Right cardiac atrium (tissue), 5 donors: ENCODE measurements at places on chromosomes 1 and 21. TPM values are rescaled to one million over a fixed set of nuclear protein-coding genes. Genes with fewer than 3 reads are reported as not detected.

The TMEM53 gene
- total RNA-seq: 12.0 TPM

The S1PR1 gene
- 59.6 TPM for total RNA-seq

DNA sequence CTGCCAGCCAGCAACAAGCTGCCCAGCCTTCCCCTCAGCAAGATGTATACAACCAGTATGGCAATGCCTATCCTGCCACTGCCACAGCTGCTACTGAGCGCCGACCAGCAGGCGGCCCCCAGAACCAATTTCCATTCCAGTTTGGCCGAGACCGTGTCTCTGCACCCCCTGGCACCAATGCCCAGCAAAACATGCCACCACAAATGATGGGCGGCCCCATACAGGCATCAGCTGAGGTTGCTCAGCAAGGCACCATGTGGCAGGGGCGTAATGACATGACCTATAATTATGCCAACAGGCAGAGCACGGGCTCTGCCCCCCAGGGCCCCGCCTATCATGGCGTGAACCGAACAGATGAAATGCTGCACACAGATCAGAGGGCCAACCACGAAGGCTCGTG lies 13.3 kb upstream of the PIGV start:
- DNase-seq: no peak

DNA sequence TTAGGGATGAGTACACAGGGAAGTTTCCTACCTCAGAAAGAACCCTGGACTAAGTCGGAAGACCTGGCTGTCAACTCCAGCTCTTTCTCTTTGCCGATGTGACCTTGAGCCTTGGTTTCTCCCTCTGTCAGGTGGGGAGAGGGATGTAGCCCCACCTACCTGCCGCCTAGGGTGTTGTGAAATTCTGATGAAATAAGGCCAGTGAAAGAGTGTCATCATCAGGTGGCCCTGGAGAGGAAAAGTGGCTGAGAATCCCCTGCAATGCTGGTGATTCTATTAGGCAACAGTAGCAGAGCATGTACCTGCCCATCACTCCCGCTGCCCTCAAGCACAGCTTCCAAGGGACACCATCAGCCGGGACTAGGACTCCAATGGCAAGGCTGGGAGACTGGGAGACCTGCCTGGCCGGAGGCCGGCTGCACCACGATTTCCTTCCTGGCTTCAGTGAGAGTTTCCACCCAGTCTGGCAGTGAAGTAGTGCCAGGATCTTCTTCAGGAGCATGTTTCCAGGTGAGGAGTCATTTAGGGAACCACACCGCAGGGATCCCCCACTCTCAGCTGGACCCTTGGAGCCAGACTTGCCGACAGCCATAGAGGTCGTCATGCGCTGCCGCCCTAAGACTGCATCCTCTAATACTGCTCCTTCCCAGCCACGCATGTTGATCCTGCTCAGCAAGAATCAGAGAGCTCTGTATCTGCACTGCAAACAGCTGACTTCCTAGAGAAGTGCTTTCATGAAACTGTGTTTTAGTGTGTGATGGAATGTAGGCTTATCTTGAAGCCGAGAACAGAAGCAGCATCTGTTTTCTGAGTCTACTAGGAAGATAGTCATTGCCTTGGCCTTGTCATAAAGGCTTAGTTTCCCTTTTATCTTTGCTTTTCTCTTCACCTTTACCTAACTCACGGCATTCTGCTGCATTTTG lies 88.0 kb upstream of the F3 start:
- DNase-seq: no peak

The CELA2A gene
- total RNA-seq: not detected
